ENCODE measurements at places on chromosomes 11 and 22.

DNA sequence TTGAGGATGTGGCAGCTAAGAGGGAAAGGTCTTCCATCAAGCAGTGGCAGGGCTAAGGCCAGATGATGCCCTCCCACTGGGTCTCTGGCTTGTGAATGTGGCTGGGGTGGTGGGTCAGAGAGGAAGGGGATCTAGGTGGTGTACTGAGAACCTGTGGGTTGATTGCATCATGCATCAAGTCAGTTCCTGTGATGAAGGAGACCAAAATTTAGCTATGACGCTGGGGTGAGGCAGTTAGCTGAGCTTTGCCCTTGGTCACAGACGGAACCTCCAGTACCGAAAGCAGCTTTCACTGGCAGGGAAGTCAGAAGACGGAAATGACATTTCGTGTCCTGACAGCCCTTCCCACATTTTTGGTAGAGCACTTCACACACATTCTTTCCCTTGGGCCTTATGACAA, 20.7 kb downstream of the ATG16L2 start:
- no peak for DNase-seq

GRCh38 chr22:23498811-23499798, 81.0 kb downstream of the IGLL1 start:
- DNase-seq, result no peak

DNA sequence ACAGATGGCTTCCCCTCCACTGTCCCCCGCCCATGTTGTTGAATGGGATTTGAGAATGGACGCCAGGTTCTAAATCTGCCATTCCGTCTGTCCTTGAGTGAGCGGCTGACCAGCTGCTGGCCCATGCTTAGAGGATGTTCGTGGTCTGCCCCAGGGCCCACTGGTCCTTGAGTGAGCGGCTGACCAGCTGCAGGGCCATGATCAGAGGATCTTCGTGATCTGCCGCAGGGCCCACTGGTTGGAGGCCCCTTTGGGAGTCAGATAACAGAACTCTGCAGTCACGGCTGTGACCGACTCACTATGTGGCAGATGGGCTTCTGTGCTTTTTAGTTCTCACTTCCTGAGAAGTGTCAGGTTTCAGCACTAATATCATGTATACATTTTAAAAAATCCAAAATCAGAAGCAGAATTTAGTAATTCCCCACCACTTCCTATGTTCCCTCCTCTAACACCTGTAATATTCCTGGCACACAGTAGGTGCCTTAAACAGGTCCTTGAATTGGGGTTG, 54.1 kb downstream of the MICAL3 start:
- DNase-seq, result no peak

GRCh38 chr11:126862664-126863243, 137.8 kb downstream of the KIRREL3 start:
- no peak for DNase-seq

- no peak for DNase-seq
Observed at GRCh38 chr11:112623057-112623456, 338.2 kb upstream of the NCAM1 start.

DNA sequence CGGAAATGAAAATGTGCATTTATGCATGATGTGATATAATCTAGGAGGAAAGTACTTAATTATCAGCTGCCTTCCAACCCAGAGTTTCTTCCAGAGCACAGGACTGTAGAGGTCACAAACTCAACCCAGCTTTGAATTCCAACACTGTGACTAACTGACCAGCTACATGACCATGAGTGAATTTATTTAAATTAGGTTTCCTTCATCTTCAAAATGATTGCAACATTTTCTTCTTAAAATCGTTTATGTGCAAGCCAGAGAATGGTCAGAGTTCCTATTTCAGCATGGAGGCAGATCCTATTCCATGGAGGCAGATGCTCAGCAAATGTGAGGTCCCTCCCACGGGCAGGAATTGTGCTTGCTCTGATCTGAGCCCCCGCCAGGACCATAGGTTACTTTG, 42.4 kb downstream of the OSBP start:
- no peak for DNase-seq

DNA sequence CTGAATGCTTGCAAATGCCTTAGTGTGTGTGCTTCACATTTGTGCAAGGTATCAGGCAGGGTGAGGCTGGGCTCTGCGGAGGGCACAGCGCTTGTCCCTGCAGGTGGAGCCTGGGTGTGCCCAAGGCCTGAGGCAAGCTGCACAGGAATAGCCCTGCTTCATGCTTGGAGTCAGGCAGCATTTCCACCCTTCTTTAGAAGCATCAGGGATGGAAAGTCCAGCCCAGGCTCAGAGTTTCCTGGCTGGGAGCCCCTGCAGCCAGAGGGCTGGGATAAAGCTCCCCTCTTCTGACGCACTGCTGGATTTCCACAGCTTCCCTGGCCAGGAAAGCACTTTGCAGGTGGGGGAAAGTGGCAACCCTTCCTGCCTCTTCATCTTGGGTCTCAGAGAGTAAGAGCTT, 63.4 kb downstream of the GALNT18 start:
- no peak for DNase-seq

DNA sequence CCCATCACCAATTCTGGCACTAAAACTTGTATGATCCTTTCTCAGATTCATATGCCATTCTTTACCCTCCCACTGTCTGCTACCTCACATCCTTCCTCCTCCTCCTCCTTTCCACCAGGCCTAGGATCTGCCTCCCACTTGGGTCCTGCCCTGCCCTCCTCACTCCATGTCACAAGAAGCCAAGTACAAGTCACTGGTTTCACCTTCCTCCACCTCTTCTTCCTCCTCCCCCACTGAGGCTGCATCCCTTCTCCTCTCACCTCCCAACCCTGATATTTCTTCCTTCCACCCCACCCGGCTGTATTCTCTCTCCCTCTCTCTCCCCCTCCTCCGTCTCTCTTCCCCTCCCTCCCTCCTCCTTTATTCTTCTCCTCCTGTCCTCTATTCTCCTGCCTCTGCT, 46.6 kb downstream of the LARGE1 start:
- no peak for DNase-seq

- DNase-seq, result no peak
Observed at GRCh38 chr11:65473278-65473860, 25.5 kb upstream of the MALAT1 start.

DNA sequence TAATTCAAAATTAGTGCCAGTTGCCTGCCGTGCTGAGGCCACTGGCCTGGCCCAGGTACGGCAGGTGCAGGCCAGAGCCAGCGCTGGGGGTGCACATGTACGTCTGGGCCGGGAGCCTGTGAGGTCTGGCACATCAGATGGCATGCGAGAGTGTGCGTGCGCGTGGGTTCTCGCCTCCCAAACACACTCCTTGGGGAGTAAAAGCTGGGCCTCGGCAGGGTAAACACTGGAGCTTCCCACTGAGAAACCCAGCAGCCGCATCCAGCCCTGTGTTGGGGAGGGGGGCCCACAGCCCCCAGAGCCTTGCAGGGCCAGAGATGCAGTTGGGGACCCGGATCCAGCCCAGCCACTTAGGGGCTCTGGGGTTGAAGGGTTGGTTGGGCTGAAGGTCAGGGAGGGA, 37.8 kb downstream of the FLRT1 start:
- no peak for DNase-seq

GRCh38 chr11:43732225-43732624, 51.7 kb downstream of the HSD17B12 start:
- DNase-seq, result no peak

DNA sequence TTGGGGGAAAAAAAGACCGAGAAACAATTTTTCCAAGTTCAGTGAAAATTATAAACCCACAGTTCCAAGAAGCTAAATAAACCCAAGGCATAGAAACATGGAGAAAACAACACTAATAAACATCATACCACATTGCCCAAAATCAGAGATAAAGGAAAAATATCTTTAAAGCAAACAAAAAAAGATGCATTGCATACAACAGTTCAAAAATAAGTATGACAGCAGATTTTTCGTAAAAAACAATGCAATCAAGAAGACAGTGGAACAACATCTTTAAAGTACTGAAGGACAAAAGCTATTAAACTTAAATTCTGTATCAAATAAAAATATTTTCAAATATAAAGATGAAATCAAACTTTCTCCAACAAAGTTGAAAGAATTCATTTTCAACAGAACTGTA, 921.3 kb downstream of the METTL15 start:
- no peak for DNase-seq

- DNase-seq, result no peak
Observed at GRCh38 chr22:41900652-41901312, 14.1 kb downstream of the SHISA8 start.

DNA sequence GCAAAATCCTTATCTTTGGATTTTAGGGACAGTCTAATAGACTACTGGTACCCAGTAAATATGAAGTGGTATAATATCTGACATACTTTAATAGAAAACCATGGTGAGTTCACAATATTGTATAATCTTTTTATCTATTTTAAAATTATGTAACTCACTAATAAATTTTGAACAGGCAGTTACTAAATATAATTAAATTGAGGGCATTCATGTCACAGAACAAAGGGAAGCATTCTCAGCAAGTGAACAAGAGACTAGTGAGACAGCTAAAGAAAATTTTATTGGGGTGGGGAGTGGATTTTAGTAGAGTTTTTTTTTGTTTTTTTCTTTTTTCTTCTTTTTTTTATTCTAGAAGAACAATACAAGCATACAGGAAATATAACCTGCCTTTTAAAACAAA, 55.0 kb downstream of the DNAJC24 start:
- no peak for DNase-seq

GRCh38 chr22:27630754-27631153, 170.8 kb downstream of the MN1 start:
- no peak for DNase-seq
